Activated CD8-positive, alpha-beta T cell treated with anti-CD3 and anti-CD28 coated beads for 36 hours (primary cell): ENCODE measurements at places on chromosomes 12 and 14.

DNA sequence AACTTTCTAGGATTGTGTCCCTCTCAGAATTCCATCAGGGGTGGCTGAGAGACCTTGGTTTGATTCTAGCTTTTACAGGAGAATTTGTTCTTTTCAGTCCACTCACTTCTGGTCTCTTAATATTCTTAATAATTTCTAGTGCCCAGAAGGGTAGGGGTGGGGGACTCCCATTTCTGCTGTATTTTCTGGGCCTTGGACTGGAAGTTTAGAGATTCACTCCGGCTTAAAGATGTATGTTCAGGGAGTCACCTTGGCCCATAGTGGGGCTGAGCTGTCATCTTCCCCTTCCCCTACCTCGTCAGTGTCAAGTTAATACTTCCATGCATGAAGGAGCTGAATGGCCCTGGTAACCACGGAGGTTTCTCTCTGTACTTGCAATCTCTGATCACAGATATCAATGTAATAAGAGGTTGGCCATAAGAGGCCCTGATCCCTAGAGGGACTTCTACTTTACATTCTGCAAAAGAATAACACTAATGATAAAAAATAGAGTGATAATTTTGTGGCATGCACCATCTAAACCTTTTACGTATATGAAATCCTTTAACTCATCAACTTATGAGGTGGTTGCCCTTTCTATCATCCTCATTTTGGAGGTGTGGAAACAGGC is 6.7 kb downstream of the KRT81 start:
- no peak for DNase-seq

DNA sequence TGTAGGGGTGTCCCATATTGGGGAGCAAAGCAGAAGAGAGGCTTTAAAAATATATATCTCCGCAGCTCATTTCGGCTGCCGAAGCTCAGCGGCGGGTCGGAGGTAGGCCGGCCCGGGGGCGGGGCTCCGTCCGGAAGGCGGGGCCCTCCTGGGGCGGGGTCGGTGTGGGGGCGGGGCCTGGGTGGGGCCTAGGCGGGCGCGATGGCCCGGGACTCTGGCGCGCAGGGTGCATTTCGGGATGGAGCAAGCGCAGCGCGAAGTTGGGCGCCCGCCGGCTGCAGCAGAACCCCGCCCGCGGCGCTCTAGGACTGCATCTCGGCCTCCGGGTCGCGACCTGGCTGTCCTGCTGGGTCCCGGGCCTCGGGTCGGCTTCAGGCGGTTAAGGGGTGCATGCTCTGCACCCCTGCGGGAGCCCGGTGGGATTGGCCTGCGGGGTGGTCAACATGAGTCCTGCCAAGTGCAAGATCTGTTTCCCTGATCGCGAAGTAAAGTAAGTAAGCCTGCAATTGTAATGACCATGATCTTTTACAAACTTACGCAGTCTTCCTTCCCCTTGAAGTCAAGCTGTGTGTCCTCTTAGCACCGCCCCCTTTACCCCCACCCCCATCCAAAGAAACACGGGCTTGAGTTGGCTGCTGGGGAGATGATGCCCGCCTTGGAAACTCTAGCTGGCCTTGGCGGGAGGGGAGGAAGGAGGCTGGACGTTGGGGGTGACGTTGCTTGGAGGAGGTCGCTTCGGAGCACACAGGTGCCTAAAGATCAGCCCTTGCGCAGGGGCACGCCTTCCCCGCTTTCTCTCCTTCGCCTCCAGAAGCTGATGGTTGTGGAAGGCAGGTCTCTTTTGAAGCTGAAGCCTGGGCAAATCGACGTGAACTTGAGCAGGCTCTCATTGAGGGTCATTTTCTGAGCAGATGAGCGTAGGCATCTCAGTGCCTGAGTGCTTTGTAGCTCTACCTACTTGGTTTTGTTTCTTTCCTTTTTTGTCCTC is 38.4 kb downstream of the ACACB start:
- DNase-seq = peak; percentile 89

DNA sequence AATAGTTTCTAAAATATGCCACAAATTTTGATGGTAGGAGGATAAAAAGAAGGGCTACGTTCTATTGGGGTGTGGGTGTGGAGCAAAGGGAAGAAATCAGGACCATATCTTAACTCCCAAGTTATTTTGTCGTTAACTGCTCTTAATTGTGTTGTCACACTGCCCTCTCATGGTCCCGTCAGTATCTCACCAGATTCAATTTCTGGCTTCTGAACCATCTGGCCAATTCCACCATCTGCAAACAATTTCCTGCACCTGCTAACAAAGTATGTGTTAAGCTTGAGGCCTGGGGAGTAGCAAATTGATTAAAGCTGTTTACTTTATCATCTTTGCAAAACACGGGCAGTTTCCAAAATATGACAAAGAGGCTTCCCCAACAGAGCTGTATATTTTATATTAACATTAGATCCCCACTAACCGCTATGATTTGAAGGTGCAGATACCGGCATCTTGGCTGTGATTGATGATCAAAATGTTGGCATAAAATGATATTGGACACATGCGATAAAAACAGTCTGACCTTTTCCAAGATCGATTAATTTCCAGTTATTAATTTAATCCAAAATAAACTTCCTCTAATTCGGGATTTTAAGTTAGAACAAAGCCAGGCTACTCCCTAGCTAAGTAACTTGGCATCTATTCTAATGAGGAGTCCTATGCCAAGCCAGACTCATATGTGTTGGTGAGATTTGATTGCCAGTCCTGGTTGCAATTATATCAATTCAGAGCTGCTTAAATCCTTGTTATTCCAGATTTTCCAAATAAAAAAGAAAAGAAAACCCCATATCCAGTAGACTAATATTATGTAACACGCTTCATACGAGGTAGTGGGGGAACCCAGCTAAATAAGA is 6.9 kb upstream of the DNM1L start:
- peak; percentile 45 for DNase-seq

DNA sequence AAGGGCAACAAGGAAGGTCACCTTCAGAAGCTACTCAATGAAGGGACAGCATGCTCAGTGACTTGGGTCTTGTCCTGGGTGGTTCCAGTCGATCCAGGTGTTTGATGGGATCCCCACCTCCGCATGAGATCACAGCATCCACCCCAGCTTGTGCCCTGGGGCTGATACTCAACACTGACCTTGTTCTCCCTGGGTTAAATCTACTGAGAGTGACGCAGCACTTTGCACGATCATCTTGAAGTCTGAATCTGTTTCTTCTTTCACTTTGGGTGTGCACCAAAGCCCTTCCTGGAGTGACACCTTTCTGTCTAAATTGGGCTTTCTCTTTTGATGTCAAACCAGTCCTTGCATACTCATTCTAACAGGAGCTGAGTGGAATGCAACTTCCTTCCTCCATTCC is 13.8 kb downstream of the NOS1 start:
- DNase-seq = no peak
